NCI-H146 (cell line): ENCODE measurements at places on chromosomes 12 and 14.

- no peak for DNase-seq
Measured at GRCh38 chr12:132140501-132140900, 3.6 kb downstream of the DDX51 start.

DNA sequence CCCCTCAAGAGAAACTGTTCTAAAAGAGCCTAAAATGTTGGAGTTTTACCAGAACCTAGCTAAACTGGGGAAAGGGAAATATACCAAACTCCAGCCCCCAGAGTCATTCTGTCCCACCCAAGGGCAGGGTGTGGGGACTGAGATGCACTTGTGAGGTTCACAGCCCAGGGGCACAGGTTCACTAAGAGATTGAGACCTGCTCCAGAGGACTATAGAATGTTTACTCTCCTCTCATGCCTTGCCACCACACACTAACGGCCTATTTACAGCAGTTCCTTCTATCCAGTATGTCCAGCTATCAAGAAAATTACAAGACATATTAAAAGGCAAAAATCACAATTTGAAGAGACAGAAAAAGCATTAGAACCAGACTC lies 60.6 kb upstream of the PARP11 start:
- no peak for DNase-seq

DNA sequence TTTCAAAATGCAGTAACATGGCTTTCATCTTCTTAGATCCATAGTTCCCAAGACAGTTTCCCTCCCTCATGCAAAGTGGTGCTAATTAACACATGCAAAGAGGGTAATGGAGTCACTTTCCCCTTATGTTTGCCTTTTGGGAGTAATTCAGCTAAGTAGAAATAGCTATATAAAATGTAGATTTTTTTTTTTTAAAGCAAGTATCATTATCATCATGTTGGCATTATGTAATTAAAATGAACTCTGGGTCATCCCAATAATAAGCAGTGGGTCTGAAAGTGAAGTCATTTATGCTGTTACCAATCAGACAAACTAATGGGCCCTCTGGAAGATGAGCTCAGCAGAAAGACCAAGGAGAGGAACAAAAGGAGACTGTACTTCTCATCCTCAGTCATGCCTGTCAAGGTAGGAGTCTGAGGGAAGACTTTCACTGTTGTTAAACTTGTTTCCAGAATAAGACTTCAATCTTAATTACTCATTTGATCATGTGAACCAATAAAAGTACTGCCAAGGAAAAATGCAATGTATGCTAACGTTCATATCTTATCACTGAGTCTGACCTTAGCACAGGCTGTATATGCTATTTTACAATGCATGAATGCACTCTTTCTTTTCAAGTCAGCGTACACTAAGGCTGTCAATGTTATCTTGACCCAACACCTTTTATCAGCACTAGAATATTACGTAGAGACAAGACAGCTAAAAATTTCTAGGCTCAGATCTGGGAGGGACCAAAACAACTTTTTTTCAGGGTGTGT lies 26.8 kb downstream of the AREL1 start:
- DNase-seq, result no peak

DNA sequence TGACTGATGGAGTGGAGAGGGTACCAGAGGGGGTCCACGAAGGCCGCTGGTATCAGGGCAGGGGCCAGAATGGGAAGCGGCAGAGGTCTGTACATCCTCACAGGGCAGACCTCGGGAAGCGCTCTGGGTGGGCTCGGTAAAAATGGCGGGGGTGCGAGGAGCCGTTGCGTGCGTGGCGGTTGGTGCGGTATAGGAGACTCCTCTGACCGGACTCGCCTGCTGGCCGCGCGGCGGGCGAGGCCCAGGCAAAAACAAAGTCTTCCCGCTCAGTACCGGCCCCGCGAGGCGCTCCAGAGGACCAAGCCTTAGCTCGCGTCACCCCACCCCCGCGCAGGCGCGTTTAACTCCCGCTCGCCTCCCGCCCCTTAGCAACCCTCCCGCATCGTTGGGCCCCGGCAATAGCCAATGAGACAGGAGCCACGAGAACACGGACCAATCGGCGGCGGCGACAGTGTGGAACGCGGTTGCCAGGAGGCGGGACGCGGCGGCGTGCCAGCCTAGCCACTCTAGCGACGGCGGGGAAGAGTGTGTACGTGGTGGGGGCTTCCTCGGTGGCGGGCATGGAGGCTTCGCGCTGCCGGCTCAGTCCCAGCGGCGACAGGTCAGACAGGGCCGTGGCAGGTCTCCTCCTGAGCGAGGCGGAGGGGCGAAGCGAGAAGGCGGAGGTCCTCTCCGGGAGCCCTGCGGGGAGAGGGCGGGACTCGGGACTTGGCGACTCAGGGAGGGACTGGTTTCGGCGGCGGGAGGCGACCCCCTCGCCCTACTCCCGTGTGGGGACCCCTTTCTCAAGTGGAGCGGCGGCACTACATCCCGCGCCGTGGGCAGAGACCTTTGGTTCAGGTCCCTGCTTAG lies at the start of gene TULP3:
TSS of gene TULP3 (plus strand) at position 504 of the 852 bp plus-strand sequence. CDS start at position 561, 57 bp downstream.
- DNase-seq, result peak; percentile 99

GRCh38 chr12:10191865-10192264 lies 13.0 kb downstream of the TMEM52B start:
- DNase-seq, result no peak

DNA sequence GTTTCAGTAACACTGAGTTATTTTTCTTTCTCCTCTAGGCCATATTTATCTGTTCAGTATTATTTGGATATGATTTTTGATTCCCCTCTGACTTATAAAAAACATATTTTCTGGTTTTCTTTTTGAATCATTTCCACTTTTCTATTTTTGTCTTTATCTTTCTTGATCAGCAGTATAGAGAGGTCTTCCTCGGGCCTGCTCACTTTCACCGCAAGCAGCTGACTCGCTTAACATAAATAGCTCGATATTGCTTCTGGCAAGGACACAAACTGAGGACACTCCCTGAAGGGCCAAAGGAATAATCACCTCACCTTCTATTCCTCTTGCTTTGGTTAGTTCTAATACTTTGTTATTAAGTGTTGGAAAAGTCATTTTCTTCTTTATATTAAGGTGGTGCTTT lies 25.8 kb upstream of the TRHDE start:
- no peak for DNase-seq

GRCh38 chr14:94491511-94491910 lies 15.5 kb upstream of the SERPINA9 start:
- no peak for DNase-seq

DNA sequence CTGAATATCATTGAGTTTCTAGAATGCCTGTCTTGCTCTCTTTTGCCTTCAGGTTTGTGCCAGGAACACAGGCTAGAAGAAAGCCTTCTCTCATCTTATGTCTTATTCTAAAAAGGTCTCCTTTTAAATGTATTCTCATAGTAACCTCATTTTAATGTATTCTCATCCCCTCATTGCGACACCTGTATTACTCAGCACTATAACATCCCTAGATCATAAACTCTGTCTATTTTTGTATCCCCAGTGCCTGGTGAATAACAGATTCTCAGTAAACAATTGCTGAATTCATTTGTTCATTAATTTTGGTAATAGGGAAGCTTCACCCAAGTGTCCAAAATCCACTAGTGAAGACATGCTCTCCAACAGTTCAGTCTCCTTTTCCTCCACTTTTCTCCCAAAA lies 8.8 kb upstream of the LRRK2 start:
- DNase-seq, result no peak

- DNase-seq, result no peak
Measured at GRCh38 chr12:86226481-86226880, 29.7 kb downstream of the MGAT4C start.

DNA sequence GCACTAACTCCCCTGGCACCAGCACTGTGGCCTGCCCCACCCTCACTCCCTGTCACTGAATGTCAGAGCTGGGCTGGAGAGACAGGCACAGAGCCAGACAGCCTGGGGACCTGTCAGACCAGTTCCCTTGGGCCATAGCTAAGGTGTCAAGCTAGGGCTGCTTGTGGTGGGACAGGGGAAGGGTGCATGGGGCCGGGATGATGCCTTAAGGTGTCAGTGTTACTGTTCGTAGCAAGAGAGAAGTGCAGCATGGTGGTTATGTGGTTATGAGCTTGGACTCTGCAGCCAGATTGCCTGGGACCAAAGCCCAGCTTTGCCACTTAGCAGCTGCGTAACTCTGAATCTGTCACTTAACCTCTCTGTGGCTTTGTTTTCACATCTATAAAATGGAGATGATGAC lies 3.8 kb downstream of the RAPGEF3 start:
- no peak for DNase-seq

- no peak for DNase-seq
Measured at GRCh38 chr12:92955997-92956663, 27.0 kb upstream of the EEA1 start.

- DNase-seq, result no peak
Measured at GRCh38 chr14:66248256-66248655, 237.9 kb upstream of the CCDC196 start.

DNA sequence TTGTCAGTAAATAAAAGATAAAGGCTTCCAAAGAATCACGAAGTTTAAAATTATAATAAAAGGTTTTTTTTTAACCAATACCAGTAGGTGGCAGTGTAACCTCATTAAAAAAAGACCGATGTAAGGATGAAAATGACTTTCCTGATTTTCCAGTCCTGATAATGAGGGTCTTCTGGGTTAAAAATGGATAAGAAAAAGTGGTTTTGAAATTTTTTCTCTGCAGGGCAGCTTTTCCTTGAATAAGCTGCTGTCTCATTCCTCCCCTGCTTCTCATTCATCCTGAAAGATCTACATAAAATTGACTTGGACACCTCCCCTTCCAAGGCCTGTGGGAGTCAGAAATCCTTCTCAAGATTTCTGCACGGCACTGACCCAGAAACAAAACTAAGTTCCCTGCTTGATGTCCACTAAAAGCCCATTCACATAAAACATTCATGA lies 58.9 kb upstream of the FBXO33 start:
- peak; percentile 29 for DNase-seq

DNA sequence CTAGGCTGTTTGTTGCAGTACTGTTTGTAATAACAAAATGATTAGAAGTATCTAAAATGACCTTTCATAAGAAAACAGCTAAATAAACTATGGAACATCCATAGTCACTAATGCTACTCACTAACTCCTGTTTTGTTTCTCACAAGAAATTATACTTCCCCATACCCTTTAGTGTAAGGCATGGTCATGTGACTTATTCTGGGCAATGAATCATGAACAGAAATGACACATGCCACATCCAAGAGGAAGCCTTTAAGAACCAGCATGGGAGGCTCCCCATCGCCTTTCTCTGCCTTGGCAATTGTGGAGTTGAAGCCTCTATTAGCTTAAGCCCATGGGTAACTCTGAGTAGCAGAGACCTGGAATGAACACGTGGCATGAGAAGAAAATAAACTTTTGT lies 49.3 kb downstream of the KSR2 start:
- no peak for DNase-seq

DNA sequence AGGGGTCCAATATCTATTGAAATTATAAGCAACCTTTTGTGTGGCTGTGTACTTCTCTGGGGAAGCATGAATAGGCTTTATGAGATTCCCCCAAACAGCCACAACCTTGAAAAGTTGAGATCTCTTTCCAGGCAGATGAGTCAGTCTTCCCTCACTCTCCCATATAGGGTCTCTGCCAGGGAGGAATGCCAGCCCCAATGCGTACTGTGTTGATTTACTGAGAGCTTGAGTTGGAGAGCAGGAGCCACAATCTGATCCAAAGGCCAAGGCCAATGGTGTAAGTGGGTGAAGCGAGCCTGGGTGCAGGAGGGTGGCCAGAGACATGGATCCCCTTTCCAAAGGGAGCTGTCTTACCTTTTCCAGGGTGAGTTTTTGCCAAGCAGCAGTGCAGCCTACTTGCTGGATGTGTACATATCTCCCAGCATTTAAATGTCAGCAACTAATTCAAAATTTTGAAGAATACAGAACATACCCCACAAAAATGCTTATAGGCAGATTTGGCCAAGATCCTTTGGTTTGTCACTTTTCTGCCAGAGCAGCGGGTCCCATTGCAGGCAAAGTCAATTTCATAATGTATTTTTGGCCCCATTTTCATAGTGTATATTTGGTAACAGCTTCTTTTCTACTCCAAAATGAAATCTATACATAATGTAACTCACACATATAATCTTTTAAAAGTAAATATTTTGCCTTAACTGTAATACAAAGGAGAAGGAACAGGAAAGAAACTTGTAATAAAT lies 88.2 kb downstream of the TBC1D30 start:
- no peak for DNase-seq

GRCh38 chr12:113174461-113175384 lies 10.6 kb downstream of the DDX54 start:
- DNase-seq, result peak; percentile 34

- no peak for DNase-seq
Measured at GRCh38 chr12:62847709-62848108, 87.2 kb downstream of the PPM1H start.

DNA sequence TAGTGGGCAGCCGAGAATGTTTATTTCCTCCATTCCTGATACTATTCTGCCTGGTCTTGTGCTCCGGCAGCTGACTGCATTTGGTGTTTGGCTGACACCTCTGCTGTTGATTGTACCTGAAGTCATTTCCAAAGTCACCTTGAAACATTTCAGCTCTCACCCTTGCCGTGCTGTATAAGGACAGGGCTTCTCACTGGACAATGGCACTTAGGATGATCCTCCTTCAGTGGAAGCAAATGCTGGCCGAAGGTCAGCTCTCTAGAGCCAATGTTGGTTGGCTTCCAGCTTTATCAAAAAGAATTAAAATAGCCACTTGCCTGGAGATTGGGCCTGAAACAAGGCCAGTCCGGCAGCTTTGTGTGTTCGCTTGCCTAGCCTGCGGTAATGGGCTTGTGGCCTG lies 44.0 kb downstream of the ACACB start:
- no peak for DNase-seq

- no peak for DNase-seq
Measured at GRCh38 chr14:75977582-75977943, 4.2 kb downstream of the TGFB3 start.

DNA sequence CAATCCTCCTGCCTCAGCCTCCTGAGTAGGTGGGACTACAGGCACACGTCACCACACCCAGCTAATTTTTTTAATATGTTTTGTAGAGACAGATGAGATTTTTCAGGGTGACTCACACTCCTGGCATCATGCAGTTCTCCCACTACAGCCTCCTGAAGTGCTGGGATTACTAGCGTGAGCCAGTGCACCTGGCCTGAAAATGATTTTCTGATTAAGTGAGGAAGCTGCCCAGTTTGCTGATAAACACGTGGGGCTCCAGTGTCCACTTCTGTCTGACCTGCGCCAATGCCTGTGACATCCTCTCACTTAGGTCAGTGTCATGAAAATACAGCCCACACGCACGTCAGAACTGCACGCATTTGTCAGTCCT lies 37.0 kb upstream of the SFSWAP start:
- DNase-seq, result no peak

- DNase-seq, result no peak
Measured at GRCh38 chr12:92995258-92995903, 66.3 kb upstream of the EEA1 start.

DNA sequence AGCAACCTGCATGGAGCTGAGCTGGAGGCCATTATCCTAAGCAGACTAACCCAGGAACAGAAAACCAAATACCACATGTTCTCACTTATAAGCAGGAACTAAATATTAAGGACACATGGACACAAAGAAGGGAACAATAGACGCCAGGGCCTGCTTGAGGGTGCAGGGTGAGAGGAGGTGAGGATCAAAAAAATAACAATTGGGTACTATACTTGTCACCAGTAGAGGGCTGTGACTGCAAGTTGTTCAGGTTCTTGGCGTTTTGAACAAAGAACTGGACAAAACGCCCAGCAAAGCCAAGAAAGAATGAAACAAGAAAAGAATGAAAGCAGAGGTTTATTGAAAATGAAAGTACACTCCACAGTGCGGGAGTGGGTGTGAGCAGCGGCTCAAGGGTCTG lies 208.5 kb upstream of the NEDD1 start:
- DNase-seq, result no peak

GRCh38 chr14:83255727-83256090 lies 1722.1 kb upstream of the SEL1L start:
- DNase-seq, result no peak

GRCh38 chr12:53212931-53213330 lies 5.9 kb upstream of the ITGB7 start:
- DNase-seq, result no peak

GRCh38 chr12:11785712-11786111 lies 136.2 kb downstream of the ETV6 start:
- DNase-seq, result no peak
